ENCODE measurements at places on chromosomes 3 and 15.

- DNase-seq: no peak
Measured at GRCh38 chr3:72141264-72141663, 356.3 kb upstream of the PROK2 start.

DNA sequence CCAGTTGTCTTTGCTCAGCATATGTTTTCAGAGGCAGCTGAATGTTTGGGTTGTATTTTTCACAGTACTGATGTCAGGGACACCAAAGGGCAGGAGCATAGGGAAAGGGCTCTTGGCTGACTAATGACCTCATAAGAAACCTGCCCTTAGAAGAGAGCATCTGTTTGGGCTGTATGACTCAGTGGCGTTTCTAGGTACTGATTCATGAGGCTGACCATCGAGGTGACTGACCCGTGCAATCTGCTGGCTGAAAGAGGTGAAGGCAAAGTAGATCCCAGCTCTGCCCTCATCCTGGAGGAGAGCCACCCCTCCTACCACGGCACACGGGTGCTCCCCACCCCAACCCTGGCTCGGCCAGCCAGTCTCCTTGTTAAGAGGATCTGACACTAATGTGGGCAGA lies 8.3 kb downstream of the LMCD1 start:
- DNase-seq: no peak

DNA sequence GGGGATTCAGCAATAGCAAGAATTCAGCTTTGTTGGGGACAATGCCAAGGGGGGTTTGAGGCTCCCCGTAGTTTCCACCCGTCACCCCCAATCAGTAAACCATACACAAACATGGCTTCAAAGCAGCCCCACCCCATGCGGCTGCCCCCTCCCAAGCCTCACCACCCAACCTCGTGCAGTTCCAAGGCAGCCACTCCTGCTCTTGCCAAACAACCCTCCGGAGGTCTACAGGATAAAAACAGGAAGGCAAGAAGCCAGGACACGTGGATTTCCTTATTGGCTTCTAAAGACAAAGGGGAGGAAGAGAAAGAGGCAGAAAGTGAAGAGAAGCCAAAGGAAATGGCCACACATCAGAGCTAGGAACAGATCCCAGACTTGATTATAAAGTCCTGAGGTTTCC lies 121.1 kb downstream of the SHQ1 start:
- DNase-seq: no peak

DNA sequence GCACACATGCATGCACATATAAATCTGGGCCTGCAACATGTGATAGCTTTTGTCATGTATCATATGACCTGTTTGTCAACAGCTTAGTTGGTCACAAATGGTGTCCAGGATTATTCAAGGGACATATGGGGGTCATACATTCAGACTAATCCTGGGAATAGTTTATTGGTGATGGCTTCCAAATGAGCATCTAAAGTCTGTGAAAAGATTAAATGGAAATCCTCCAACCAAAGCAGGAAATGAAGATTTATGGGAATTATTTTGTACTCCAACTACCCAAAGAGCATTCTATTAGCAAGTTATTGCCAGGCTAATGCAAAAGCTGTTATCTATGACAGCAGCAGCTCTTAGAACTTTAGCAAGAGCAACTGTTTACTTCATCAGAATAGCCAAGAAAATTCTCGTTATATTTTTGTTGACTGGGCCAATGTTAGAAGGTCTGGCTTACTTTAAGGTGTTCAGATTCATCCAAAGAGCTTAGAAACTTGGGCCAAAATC lies 7.1 kb downstream of the FSTL1 start:
- DNase-seq: no peak

DNA sequence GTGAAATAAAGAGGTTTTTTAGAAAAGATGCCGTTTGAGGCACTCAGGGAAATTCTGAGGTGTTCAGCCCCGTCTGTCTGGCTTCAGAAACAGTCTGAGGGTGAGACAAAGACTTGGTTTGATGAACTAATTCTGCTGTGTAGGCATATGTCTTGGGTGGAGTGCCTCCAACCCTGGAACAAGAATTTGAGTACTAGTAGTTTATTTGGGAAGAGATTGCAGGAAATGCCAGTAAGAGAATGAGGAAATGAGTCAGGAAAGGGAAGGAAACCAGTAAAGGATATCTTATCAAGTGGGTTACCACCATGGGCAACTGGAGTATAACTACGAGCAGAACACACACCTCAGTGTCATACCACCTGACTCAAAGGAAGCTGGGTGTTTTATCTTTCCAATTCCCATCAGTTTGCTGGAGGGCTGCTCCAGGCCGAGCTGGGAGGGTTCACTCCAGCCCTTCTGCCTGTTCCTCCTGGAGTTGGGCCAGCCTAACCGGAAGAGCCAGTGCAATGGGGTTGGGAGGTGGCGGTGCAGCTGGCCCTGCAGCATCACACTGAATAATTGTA lies 75.3 kb downstream of the TGFBR2 start:
- no peak for DNase-seq

- peak; percentile 94 for DNase-seq
Measured at GRCh38 chr3:142595951-142596725, at the start of gene PLS1. PLS1 (plus strand) TSS chr3:142596393; CDS start chr3:142664238, 67,845 bp downstream.

- DNase-seq: no peak
Measured at GRCh38 chr3:59364496-59364895, 314.7 kb upstream of the CFAP20DC start.

- DNase-seq: no peak
Measured at GRCh38 chr3:194936659-194937058, 251.0 kb downstream of the FAM43A start.

GRCh38 chr3:151538456-151539393 lies 77.9 kb upstream of the IGSF10 start:
- DNase-seq: peak; percentile 17

GRCh38 chr3:99645277-99646106 lies 7.1 kb downstream of the COL8A1 start:
- no peak for DNase-seq
